ENCODE measurements at places on chromosomes 16 and 17.

DNA sequence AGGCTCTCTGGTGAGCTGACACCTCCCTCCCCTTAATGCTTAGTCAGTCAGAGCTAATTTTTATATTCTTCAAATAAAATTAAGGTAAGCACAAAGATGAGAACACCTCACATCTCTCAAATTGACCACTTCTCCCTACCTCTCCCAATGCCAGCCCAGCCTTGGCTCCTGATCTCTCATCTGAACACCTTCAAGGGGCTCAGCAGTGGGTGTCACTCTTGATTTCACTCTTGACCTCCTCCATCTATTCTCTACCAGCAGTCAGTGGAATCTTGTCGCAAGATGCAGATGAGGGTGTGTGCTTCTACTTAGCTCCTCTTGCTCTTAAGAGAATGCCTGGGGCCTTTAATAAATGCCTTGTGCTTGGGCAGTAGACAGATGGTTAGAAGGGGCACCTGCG lies 309.0 kb upstream of the IRX3 start:
- DNase-seq = no peak

DNA sequence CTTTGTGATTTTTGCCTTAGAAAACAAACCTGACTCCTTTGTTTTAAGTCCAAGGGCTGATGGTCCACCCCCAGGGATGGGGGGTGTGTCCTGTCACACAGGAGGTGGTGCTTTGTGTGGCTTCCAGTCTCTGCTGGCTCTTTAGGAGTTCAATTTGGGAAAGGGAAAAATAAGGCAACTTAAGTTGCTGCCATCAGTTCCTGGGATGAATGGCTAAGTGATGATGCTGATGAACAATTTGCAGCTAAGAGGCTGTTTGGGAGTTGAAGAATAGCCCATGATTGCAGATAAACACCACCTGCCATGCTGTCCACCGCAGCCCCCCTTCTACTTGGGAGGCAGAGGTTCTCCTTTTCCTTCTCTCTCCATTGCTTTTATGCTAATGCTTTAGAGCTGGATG lies 40.2 kb downstream of the ARL4D start:
- no peak for DNase-seq

- no peak for DNase-seq
Measured at GRCh38 chr16:19621445-19621844, 65.9 kb downstream of the VPS35L start.

GRCh38 chr17:39677542-39678339 lies 9.5 kb downstream of the PNMT start:
- DNase-seq = no peak

- DNase-seq = peak; percentile 60
Measured at GRCh38 chr16:11312718-11313492, 31.8 kb upstream of the PRM1 start.

- DNase-seq = no peak
Measured at GRCh38 chr16:51916231-51916630, 630.7 kb downstream of the TOX3 start.

DNA sequence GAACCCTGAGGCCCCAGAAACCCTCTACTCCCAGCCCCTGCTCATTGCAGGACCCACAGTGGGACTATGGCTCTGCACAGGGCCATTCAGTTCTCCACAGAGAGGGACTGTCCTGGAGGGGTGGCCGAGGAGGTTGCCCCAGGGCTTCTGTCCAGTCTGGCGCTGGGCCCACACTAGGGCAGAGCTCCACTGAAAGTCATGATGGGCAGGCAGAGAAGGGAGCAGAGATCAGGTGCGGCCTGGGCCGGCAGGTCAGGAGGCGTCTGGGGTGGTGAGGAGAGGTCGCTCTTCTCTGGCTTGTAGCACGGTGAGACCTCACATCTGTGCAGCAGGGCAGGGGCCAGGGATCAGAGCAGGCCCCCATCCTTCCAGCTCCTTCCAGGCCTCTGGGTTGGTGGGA lies 13.0 kb upstream of the PIK3R6 start:
- no peak for DNase-seq

DNA sequence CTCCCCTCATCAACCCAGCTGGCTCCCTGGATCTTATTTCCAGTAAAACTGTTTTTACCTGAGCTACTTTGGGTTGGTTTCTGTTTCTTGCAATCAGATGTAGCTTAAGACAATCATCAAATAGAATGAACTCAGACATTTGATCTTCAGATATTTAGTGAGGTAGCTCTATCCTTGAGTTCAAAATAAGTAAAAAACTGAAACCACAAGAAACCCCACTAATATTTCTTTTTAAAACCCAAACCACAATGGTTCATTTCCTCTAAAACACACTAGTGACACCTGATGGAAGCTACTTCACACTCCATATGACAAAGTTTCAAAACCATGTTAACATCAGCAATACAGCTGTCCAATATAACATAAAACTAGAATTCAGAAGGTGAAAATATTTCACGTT lies 37.8 kb downstream of the CACNG1 start:
- DNase-seq = no peak

DNA sequence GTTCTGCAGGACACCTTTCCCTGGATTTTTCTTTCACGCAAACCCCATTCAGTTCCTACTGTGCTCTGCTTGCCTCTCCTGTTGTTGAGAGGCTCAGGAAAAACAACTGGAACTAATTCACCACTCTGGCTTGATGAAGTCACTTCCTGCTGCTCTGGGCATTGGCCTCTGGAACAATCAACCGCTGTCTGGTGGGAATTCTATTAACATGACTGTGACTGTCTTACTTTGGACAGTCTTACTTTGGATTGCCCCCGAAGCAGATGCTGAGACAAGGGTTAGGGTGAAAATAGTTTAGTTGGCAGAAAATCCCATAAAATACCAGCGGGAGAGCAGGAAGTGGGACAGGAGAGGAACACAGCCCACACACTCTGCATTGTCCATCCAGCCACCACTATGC lies 90.0 kb upstream of the HSBP1 start:
- peak; percentile 52 for DNase-seq

DNA sequence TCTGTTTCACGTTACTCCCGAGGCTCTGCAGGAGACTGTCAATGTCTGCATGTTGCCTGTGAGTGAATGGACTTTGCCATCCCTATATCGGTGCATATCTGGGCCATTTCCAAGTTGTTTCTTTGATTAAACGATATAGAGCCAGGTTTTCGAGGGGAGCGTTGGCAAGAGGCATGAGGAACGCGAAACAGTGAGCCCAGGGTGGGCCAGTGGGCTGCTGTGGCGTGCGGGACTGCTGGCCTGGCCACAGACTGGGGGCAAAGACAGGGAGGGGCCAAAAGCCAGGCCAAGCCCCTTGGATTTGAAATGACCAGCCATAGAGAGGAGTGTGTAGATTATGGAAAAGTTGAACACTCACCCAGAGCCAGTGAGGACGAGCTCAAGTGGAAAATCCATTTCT lies 3.5 kb downstream of the CRHR1 start:
- DNase-seq = no peak
